ENCODE measurements at places on chromosomes 13 and 19. TPM values are rescaled to one million over a fixed set of nuclear protein-coding genes. Genes with fewer than 3 reads are reported as not detected.
A peak's percentile ranks its signal among the peaks of the same experiment; 100 is the strongest.

GRCh38 chr13:101709952-101710351, 257.5 kb downstream of the ITGBL1 start:
- DNase-seq, result no peak

GRCh38 chr19:52231154-52231910, 38.1 kb upstream of the ZNF766 start:
- no peak for DNase-seq

DNA sequence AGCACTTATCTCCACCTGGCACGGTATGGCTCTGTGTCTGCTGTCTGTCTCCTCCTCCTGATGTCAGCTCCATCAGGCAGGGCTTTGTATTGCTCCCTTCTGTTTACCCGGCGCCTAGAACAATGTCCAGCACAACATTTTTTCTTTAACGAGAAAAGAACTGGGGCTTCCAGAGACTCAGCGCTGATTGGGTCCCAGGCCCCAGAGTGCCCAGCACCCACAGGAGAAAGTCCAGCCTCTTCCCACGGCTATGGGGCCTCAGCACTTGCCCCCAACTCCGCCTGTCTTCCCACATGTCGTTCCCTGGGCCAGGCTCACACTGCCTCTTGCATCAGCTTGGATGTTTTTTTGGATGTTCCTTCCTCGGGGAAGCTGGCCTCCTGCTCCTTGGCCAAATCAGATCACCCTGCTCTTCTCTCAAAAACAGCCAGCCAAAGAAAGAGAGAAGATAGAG, 6.9 kb downstream of the MYPOP start:
- DNase-seq, result no peak

GRCh38 chr19:10550336-10550735, 6.6 kb downstream of the ATG4D start:
- DNase-seq, result no peak

GRCh38 chr13:111611651-111612050, 291.2 kb downstream of the TEX29 start:
- no peak for DNase-seq

The ZNF564 gene
- total RNA-seq, result 9.9 TPM

- DNase-seq, result no peak
Observed at GRCh38 chr13:26895081-26895807, 134.7 kb upstream of the GPR12 start.

- DNase-seq, result peak; percentile 78
Observed at GRCh38 chr19:2636897-2637683, 65.4 kb downstream of the GNG7 start.

DNA sequence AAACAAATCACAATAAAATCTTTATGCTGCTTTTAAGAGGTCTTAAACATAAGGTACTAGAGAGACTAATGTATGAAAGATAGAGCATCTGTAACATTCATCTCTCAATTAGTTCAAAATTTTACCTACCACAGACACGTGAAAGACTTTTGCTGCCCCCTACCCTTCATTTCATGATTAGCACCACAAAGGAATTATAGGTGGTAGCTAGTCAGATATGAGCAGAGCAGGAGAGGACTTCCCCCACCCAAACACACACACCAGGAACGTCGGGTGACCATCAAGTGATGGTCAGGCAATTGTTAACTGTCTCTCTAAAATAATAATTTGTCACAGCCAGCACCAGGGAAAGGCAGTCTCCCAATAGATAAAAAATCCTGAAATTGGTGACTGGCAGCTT, 1531.7 kb upstream of the SPRY2 start:
- no peak for DNase-seq

All from Right ventricle myocardium superior (tissue), 1 donor.